AG08395 (cell line): ENCODE measurements at places on chromosomes 2 and 18.

DNA sequence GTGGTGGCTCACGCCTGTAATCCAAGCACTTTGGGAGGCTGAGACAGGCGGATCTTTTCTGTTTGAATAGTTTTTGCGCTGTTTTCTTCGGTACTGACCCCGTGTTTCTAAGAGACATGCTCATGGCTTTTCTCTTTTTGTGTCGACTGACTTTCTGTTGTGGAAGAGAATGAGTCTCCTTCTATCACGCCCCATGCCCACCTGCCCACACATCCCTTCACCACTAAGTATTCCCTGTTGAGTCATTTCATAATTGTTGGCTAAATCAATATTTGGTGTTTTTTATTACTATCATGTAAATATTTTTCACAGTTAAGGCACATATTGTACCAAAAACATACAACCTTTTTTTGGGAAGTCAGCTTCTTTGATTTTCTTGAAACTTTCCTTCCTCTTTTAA is 198.8 kb upstream of the TWIST2 start:
- DNase-seq: no peak

GRCh38 chr2:44801841-44802776 is 139.4 kb upstream of the SIX3 start:
- no peak for DNase-seq

DNA sequence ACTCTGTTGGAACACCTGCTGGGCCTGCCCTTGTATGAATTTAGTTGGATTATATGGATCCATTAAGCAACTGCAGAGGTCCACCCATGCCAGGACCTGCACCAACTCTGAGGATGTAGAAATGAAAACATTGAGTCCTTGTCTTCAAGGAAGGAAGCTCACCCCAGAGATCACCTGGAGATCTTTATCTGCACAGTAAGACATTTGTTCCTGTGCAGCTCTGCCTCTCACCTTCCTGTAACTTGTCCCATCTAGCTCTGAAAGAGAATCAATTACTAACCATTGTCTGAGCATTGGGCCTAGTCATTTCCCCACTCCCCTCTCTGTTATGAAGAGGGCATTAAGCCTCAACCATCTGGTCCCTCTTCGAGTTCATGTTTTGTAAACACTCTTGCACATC is 105.2 kb upstream of the YWHAQ start:
- DNase-seq: no peak

DNA sequence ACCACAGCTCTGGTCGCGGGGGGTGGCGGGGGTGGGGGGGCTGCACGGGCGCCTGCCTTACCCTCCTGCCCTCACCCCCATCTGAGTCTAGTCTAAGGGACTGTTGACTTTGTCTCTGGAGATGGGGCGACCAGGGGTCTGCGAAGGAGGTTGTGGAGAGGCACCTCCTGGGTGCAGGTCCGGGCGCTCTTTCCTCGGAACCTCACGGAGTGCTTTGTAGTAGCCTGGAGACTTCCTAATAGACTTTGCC is 141.3 kb downstream of the MEIS1 start:
- no peak for DNase-seq

- no peak for DNase-seq
Observed at GRCh38 chr18:14935210-14935609, 187.2 kb downstream of the ANKRD30B start.

DNA sequence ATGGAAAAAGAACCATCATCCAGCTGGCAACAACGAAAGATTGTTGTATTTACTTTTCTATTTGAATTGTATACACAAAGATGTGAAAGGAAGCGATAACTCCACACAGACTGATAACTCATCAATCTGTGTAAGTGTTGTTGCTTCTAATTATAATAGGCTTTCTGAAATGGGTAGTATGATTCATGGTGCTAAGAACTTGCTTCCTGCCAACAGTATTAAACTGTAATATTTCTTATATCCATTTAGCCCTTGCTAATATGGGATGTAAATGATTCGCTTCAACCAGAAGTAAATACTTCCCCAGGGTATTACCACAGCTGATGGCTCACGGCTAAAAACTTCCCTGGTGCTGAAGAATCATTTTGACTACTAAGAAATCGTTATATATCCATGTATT is 70.2 kb downstream of the TMEM163 start:
- no peak for DNase-seq

DNA sequence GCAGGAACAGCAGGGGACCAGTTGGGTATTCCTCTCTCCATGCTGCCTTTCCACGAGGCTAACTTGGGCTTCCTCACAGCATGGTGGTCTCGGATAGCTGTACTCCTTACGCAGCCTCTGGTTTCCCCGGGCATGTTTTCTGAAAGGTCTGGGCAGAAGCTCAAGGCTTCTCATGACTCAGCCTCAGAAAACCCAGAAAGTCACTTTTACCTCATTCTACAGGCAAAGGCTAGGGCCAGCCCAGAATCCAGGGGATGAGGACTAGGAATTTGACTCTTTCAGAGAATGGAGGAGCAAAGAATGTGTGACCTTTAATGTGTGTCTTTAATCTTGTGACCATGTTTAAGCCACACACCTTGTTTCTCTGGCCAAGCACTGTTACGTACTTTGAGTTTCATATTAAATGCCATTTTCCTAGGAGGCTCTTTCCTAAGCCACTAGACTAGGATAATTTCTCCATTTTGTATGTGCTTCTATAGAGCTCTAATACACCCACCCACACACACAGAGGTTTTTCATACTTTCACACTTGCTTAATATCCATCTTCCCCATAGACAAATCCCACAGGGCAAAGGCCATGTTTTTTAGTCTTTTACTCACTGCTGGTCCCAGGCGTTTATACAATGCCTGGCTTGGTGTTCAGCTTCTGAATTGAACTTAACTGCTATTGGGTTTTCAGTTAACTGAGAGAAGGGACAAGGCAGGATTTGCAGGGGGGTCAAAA is 77.3 kb downstream of the LONRF2 start:
- DNase-seq: peak; percentile 40

GRCh38 chr2:39383146-39383545 is 53.9 kb downstream of the MAP4K3 start:
- no peak for DNase-seq

- DNase-seq: no peak
Observed at GRCh38 chr18:48887294-48887904, 63.4 kb downstream of the SMAD7 start.

DNA sequence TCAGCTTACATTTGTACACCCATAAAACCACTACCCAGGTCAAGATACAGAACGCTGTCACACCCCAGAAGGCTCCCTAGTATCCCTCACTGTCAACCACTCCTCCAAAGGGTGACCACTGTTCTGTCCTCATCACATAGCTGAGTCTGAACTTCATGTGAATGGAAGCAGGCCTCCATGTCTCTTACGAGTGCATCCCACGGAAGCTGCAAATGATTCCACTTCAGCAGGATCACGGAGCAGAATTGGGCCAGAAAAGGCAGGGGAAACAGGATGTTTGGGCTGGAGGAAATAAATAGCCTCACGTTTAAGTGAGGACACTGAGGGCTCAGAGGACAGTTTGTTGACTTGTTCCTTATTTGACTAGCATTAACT is 38.4 kb downstream of the LBH start:
- no peak for DNase-seq

GRCh38 chr2:192327576-192327975 is 132.8 kb upstream of the TMEFF2 start:
- no peak for DNase-seq

- no peak for DNase-seq
Observed at GRCh38 chr2:16249246-16250055, 309.1 kb downstream of the MYCN start.

GRCh38 chr2:12302140-12302539 is 414.6 kb upstream of the TRIB2 start:
- DNase-seq: no peak

- DNase-seq: no peak
Observed at GRCh38 chr18:12701161-12701560, 1.4 kb downstream of the CEP76 start.

GRCh38 chr2:149466635-149467034 is 120.9 kb downstream of the MMADHC start:
- DNase-seq: no peak

GRCh38 chr18:26978812-26979341 is 113.4 kb upstream of the AQP4 start:
- no peak for DNase-seq

- peak; percentile 71 for DNase-seq
Observed at GRCh38 chr2:70094978-70095719, 7.9 kb downstream of the PCBP1 start.

GRCh38 chr2:85939131-85939530 is 50.3 kb upstream of the ST3GAL5 start:
- no peak for DNase-seq

DNA sequence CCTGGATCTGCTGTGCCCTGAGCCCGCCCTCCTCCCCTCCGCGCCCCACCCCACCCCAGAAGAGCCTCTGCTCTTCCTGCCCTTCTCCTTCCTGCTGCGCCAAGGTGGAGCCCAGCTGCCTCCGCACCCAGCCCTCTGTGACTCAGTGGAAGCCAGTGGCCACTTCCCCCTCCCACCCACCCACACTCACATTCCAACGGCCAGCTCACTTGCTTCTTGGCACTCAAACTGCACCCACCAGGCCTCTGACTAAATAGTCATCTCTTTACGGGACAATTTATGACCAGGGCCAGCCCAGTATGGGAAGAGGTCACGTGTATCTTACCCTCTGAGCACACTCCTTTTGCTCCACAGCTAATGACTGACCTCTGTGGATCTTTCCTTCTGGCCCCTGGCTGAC is 150.4 kb upstream of the SLC1A4 start:
- peak; percentile 93 for DNase-seq

DNA sequence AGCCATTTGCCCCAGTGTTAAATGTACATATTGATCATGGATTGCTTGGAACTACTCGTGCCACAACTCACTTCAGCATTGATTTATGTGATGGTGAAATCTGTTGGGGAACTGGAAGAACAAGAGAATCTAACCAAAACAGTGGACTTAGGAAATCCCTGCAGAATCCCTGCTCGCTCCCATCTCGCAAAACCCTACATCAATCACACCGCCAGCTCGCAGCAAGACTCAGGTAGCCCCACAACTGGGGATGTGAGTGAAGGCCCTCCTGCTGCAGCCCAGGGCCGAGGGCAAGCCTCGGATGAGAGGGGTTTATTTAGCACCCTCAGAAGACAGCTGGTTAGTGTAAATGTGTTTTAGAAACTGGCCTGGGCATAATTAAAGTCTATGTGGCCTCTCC is 171.6 kb downstream of the ANAPC1 start:
- DNase-seq: no peak

DNA sequence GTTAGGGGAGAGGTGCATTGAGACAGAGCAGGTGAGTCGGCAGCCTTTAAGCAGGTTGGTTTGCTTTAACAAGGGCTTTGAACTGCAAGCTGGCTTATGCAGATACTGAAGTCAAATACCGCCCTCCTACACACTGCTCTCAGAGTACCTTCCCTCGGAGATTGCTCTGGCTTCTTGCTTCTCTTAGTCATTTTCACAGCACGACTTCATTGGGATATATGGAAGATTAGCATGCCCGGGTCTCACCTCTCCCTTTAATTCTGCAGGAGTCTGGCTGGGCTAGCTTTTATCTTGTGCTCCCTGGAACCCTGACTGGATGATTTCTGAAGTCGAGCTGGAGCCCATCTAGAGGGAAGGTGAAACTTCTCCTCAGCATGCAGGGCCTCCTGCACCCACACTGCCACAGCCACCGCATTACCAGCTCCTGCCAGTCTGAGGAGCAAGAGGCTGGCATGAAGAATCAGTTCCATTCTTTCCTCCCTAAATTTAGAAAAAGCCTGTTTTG is 395.5 kb upstream of the HNRNPA3 start:
- DNase-seq: peak; percentile 19

DNA sequence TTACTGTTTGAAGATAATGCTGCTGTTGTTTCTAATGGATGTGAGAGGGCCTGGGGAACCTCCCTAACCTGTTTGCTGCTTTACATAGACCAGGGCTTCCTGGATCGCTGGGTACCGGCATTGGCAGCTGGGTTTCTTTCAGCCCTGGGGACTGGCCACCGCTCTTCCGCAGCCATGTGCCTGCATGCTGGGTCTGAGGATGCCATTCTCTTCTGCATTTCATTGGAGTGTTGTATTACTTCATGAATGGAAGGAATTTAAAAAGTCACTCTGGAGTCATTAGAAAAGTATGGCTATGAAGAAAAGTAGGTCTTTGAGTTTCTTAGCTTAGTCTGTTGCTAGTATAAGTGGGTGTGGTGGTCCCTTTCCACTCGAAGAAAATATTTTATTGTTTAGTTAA is 107.3 kb upstream of the MGAT5 start:
- DNase-seq: peak; percentile 78

- no peak for DNase-seq
Observed at GRCh38 chr2:189088591-189089205, 90.9 kb downstream of the COL5A2 start.

DNA sequence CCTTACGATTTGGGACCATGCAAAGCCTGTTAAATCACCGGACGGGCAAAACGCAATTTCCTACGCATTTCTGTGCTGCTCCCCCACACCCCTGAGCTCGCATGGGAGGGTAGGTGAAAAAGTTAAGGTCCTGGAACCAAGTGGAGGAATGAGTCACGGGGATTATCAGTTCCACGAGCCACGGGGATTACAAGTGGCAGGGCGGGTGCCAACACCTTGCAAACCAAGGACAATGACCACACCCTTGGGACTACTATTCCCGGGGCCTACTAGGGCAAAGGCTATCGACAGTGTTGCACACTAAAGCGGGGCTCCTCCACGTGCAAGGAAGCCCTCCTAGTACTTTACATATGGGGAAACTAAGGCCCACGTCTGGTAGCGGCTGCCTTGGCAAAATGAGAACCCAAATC is 447 bp downstream of the RETSAT start:
- DNase-seq: peak; percentile 36

DNA sequence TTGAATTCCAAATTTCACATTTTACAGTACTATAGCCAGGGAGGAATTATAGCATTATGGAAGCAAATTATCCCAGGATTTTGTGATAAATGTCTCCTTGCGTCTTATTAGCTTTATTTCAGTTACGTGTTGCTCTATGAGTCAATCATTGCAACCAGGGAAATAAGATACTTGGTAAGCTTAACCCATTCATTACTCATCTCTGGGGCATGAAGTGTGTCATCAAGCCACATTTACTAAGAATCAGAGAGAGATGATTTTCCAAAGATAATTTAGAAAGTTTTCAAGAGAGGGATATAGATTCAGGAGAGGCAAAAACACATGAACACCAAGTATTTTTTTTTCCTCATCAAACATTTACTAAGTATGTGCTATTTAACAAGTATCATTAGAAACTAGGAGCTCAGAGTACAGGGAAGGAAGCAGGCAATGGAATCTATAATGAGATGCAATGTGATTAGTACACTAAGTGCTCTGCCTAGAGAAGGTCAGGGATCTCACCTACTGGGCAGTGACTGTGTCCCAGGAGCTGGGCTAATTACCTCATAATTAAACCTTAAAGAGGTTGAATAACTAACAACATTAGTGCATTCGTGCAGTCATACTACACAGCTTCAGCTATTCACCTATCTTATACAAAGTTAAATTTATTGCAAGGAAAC is 217.8 kb upstream of the NXPH2 start:
- no peak for DNase-seq

DNA sequence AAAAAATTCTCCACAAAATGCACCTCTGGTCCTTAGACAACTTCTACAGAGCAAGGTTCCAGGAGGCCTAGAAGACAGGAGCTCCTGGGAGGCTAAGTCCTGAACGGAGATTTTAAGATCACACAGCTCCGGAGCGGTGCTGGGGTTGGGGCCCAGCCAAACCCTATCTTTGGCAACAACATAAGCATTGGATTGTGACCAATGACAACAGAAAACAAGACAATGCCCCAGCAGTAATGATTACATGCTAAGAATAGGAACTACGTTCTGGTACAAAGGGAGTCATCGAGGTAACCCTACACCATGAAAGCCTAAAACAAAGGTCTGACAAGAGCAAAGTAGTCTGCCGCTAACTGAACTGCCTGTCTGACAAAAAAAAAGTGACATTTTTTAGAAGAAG is 171.2 kb downstream of the CMPK2 start:
- DNase-seq: no peak
